ENCODE measurements at places on chromosomes 16 and 17.
A peak's percentile ranks its signal among the peaks of the same experiment; 100 is the strongest.

DNA sequence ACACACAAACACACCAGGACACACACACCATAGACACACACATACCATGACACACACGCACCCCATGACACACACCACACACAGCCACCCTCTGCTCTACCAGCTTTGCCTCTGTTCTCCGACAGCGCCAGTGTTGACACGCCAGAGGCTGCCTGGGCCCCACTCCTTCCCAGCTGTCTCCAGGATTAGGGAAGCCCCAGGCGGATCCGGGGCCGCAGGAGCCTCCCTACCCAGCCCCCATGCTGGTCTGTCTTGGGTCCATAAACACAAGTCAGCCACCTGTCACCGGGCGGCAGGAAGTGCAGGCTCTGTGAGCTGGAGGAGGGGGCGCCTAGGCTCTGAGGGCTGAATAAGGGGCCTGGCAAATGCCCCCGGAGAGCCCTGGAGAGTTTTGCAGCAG, 10.5 kb downstream of the TBC1D16 start:
- no peak for DNase-seq

DNA sequence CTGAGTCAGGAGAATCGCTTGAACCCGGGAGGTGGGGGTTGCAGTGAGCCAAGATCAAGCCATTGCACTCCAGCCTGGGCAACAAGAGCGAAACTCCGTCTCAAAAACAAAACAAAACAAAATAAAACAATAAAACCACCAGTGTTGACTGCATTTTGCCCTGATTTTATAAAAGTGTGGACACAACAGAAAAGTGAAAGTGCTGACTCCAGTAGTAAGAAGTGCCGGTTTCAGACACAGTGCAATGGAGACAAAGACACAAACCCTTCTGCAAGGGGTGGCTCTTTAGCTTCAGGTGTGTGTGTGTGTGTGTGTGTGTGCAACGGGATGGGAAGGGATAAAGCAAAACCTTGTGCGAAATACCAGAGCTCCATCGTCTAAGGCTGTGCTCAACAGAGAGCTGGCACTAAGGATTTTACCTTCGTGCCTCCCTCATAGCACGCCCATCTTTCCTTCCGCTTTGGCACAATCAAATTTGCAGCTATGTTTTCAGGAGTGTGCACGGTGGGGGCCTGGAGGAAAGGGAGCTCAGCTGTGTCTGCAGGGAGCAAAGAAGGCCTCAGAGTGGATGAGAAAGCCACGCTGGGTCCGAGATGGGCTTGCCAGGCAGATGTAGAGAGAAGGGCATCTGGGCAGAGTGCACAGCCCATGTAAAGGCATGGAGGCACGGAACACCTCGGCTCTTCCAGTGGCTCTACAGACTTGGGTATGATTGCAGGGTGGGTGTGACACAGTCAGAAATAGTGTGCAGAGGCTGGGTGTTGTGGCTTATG, 15.5 kb downstream of the MXRA7 start:
- DNase-seq, result no peak

GRCh38 chr17:29615048-29615385, 7.7 kb downstream of the CORO6 start:
- peak; percentile 79 for DNase-seq

GRCh38 chr17:8668176-8668740, 37.7 kb upstream of the MYH10 start:
- no peak for DNase-seq

- DNase-seq, result no peak
These were observed 480.6 kb downstream of the TMEM114 start for GRCh38 chr16:8109510-8110369.
